ENCODE measurements at places on chromosomes 7 and 10.

- DNase-seq: no peak
Measured at GRCh38 chr7:11681461-11681860, 150.5 kb downstream of the THSD7A start.

GRCh38 chr7:36216063-36216684 is 63.1 kb downstream of the EEPD1 start:
- no peak for DNase-seq

GRCh38 chr7:65230231-65230630 is 143.4 kb upstream of the ZNF92 start:
- DNase-seq: no peak

- DNase-seq: no peak
Measured at GRCh38 chr7:66847879-66848790, 72.9 kb upstream of the TMEM248 start.

GRCh38 chr10:99740933-99741559 is 9.0 kb downstream of the CUTC start:
- DNase-seq: no peak

- no peak for DNase-seq
Measured at GRCh38 chr10:24193330-24193729, 15.6 kb upstream of the KIAA1217 start.

GRCh38 chr7:157873181-157873580 is 536.4 kb downstream of the DNAJB6 start:
- no peak for DNase-seq

GRCh38 chr7:6495597-6496262 is 48.0 kb upstream of the DAGLB start:
- DNase-seq: no peak

DNA sequence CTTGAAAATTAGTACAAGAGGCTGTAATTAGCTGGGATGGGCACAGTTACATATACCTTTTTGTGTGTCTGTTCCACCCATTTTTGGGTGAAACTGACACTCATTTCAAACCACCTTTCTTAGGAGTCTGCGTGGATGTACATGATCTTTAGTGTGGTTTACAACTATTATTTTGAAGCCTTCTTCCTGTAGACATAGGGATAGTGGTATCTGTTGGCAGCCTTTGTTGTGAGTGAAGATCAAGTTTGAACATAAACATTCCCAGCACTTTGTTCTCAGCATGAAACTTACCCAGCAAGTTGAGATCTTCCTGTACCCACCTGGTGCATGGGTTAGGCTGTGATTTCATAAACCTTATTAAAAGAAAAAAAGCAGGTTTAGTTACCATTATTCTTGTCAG is 2.0 kb downstream of the BAG3 start:
- no peak for DNase-seq

DNA sequence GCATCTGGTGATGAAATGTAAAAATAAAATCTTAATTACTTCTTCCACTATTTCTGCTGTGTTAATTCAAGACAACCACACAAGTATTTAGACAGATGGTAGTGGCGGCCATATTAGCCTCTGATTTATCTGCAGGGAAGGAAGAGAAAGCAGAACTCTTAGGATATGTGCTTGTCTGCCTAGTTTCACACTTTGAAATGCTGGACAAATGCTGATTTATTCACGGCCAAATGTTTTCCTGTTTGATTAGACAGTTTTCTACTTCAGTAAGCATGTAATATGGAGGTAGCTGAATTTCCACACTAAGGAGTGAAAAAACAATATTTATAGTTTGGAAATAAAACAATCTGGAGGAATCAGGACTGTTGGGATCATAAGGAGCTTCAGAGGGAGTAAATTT is 158.1 kb downstream of the AGMO start:
- no peak for DNase-seq

GRCh38 chr7:18693406-18693805 is 197.9 kb downstream of the HDAC9 start:
- DNase-seq: no peak

GRCh38 chr10:33240931-33241330 is 93.5 kb downstream of the NRP1 start:
- no peak for DNase-seq

GRCh38 chr10:3566627-3567026 is 218.4 kb downstream of the KLF6 start:
- DNase-seq: no peak

DNA sequence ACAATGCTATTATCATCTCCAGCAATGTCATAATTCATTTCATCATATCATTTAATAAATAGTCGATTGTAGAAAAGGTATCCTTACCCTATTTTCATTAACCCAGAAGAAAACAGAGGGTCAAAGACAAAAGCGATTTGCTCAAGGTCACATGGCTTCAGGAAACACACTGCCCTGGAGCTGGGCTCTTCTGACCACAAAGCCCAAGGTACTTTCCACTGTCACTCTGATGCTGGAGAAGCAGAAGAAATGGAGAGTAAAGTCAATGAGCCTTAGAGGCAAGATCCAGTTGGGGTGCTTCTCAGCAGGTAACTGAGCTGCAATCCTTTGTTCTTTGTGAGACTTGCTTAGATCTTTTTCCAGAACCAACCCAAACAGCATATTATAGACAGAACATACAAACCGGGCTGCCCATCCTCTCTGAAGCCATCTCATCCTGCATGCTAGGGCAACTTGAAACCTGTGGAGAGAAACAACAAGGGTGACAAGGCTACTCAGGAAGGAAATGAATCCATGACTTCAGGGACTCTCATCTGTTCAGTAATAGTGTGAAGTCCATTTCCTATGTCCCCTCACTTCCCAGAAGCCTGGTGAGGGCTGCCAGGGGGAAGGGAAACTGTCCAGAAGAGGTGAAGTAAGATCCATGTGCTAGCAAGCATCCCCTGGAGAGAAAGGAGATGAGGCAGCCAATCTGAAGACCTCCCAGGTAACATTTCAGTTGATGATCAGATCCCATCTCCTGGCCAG is 148.6 kb upstream of the SVIL start:
- no peak for DNase-seq

- DNase-seq: no peak
Measured at GRCh38 chr7:69892790-69893189, 294.5 kb downstream of the AUTS2 start.

DNA sequence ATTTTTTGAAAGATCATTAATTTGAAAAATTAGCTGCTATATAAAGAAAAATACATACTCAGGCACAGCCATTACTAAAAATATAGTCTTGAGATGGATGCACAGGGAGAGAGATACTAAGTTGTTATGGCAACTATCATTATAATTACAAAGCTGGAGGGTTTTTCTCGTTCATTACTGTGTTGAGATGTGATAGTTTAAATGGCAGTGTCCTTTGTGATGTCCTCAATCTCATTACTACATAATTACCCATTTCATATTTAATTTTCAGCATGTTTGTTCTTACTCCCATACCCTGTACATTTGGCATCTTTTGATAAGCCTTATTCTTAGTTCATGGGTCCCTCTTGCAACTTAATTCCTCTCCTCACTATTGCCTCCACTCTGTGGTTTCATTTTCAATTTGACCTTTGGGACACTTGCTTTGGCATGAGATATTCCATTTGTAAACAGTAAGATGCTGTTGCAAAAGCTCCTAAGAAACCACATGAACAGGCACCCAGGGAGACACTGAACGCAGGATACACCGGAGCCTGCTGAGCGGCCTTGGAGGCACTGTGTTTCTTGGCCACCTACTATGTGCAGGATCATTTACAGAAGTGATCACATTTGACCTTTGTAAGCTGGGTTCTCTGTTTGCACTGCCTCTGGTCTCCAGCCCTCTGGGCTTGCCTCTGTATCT is 4.8 kb upstream of the CPXM2 start:
- DNase-seq: no peak

DNA sequence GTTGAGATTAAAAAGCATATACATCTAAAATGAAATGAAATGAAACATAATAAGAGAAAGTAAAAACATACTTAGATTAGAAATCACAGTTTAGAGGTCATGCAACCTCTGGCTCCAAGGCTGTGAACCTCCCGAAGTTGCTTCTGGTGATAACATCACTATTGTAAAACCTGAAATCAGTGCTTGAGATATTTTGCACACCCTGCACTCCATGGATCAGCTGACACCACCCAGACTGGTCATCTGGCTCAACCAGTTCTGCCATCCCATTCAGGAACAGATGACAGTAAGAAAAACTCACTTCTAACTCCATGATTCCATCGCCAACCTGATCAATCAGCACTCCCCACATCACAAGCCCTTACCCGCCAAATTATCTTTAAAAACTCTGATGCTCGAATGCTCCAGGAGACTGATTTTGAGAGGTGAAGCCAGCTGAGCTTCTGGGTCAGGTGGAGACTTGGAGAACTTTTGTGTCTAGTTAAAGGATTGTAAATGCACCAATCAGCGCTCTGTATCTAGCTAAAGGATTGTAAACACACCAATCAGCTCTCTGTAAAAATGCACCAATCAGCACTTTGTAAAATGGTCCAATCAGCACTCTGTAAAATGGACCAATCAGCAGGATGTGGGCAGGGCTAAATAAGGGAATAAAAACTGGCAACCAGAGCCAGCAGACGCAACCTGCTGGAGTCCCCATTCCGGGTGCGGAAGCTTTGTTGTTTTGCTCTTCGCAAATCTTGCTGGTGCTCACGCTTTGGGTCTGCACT is 162.6 kb upstream of the MAGI2 start:
- no peak for DNase-seq

DNA sequence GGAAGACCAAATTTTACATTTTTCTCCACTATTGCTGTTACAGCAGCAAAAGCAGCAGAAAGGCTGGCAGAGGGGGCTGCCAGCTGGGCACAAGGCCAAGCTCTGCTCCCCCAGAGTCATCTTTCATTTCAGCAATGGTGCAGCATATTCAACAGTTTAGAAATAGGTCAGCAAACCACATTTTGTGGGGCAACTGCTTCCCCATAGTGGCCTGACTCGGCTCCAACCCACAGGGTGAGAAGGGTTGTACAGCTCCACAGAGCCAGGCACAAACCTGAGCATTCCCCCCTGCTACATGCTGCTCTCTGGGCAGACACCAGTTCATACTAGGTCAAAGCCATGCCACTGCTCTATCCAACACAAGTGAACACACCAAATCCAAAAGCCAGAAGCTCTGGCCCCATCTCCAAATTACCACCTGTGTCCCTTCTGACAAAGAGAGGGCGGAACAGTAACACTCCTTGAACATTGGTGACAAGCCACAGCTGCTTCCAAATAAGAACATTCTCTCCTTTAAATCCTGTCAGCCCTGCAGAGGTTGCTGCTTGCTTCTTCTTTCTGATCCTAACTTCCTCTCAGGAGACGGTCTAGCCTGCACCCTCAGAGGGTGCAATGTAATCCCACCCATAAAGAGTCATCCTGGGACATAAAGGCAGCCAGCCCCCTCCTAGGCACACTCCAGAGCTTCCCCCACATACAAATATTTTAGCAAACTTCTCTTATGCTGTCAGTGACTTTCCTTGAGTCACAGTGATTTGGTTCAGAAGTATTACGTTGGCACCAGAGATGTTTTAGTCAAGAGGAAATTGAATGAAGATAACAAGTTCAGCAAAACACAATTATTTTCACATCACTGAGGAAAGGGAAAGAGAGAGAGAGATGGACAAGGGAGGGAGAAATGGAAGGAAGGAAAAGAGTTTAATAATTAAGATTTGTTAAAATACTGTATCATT is 39.0 kb upstream of the SLIT1 start:
- no peak for DNase-seq

DNA sequence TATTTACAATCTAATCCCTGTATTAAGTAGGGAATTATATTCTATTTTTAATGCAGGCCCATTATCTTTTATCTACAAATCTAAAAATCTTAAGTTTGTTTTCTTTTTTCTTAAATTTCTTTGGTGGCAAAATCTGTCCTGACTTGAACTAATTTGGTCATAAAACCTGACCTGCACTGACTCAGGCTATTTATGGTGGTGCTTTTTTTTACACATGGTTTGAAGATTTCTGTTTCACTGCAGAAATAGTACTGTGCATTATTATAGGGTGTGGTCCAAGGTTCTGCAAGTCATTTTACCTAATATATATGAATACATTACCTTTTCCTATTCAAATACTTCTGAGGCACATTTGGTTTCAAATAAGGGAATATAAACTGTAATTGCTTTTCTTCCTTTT is 137.0 kb downstream of the CD36 start:
- DNase-seq: no peak

DNA sequence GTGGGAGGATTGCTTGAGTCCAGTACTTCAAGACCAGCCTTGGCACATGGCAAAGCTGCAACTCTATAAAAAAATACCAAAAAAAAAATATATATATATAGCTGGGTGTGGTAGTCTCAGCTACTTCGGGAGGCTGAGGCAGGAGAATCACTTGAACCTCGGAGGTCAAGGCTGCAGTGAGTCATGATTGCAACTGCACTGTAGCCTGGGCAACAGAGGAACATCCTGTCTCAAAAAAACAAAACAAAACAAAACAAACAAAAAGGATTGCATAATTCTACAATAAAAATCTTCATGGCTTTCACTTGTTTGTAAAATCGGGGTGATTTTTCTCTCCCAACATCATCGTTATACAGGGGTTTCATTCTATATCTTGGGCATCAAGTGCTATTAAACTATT is 35.1 kb downstream of the GUSB start:
- DNase-seq: no peak

GRCh38 chr10:49360271-49361177 is 35.4 kb downstream of the DRGX start:
- no peak for DNase-seq

Measured in activated CD4-positive, CD25-positive, alpha-beta regulatory T cell treated with anti-CD3 and anti-CD28 coated beads, Interleukin-2, amount 50 U/mL, for 16 hours (primary cell).